ENCODE measurements at places on chromosomes 1 and 21. TPM values are rescaled to one million over a fixed set of nuclear protein-coding genes. Genes with fewer than 3 reads are reported as not detected.

- no peak for DNase-seq
Measured at GRCh38 chr1:33842348-33842747, 21.5 kb upstream of the HMGB4 start.

- no peak for DNase-seq
Measured at GRCh38 chr1:79663916-79664315, 657.4 kb upstream of the ADGRL4 start.

DNA sequence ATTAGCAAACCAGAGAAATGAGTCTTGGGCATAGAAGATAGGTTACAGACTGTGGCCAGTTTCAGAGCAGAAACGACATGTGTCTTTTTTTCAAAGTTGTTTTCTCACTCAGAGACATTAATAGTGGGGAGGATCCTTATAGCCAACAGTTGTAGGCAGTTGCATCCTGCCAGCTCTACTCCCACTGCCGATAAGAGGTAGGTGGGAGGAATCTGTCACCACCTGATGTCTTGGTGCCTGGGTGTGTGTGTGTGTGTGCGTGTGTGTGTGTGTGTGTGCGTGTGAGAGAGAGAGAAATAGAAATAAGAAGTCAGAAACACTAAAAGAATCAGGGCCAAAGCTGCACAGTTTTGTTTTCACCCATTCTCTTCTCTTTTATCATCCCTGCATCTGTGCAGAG is 219.5 kb downstream of the ZP4 start:
- DNase-seq: no peak

- no peak for DNase-seq
Measured at GRCh38 chr1:9241891-9242290, 7.3 kb downstream of the H6PD start.

GRCh38 chr1:43851561-43852338 is 81.9 kb upstream of the ARTN start:
- DNase-seq: no peak

- no peak for DNase-seq
Measured at GRCh38 chr21:14903172-14903865, 161.5 kb downstream of the NRIP1 start.

DNA sequence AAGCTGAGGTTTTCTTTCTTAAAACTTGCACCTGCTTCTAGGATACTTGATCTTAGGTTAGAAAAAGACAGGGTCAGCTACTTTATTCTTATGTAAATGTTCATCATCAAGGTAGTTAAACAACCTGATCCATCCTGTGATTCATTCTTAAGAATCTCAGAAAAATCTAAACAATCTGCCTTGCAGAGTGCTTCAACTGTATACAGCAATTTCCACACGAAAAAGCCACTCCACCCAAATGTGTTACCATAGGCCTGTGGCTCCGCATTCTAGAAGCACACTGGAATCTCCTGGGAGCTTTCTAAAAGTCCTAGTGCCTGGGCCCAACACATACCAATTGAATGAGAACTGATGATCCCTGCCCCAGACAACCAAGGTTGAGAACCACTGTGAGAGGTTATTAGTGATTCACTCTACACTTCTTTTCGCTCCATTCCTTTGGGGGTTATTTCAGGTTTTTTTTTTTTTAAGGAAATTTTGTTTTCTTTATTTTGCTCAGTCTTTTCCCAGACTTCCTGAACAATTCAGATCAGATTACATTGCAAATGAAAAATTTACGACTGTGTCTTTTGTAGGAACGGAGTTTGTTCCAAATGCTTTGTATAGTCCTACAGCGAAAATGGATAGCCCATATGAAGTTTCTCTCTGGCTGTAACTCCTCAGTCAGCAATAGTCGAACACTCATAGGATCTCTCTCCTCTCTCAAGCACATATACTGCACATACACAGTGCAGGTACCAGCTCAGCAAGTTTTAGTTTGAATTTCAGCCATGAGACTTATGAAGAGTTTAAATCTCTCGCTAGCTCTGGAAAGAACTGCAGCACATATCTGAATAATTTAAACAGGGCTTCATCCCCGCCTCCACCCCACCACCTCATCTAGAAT is 16.1 kb downstream of the SMYD2 start:
- DNase-seq: peak; percentile 25

DNA sequence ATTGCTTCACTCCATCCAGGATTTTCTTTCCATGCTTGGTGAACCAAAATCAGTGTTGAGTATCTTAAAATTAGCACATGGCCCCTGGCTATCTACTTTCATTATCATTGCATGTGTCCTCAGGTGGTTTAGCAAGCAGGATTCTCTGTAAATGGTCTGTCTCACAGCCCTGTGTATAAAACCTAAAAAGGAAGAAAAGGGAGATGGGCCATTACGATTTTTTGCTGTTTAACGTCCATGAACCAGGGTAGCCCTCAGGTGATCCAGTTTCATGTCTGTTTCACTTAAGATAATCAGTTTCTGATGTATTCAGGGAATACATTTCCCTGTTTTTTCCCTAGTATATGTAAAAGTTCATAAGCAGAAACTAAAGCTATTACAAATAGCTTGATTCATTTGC is 238.2 kb downstream of the NFIA start:
- no peak for DNase-seq

LEMD1 gene
- not detected for total RNA-seq

LINGO4 gene
- not detected for total RNA-seq

All from MG63 (cell line).